DMS79 (cell line): ENCODE measurements at places on chromosomes 12 and 14.

GRCh38 chr12:67916266-67916970 lies 72.8 kb upstream of the IFNG-AS1 start:
- DNase-seq: no peak

GRCh38 chr12:113619202-113619601 lies 147.5 kb upstream of the LHX5 start:
- DNase-seq: no peak

- DNase-seq: no peak
Observed at GRCh38 chr12:52542785-52543318, 10.1 kb downstream of the KRT71 start.

- DNase-seq: no peak
Observed at GRCh38 chr14:22384167-22384549, 204.9 kb downstream of the DAD1 start.

DNA sequence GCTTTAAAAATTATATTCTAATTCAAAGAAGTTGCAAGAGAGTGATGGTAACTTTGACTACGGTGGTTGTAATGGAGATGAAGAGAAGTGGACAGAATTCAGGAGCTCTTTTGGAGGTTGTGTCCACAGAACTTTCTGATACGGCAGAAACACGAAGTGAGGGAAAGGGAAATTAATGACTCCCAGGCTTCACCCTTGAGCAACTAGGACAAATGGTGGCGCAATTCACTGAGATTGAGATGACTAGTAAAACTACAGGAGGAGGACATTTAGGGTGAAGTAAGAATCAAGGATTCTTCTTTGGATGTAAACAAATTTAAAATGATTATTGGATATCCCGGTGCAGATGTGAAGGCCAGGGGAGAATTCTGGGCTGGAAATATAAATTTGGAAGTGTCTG lies 212.6 kb downstream of the PTPRO start:
- no peak for DNase-seq

DNA sequence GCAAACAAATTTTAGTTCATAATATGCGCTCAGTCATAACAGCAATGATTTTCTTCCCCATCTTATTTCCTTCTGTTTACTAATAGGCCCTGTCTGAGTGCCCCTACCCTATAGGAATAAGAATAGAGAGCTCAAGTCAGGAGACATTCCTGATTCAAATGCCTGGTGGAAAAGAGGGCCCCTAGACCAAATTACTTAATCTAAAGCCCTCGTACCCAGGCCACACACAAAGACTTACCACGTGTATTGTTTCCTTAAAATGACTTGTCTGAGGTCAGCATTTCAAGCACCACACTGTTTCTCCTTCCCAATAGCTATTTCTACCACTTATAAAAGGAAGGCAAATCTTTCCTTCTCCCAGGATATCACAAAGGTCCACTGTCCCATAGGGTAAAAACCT lies 314.9 kb upstream of the TMTC1 start:
- no peak for DNase-seq

- no peak for DNase-seq
Observed at GRCh38 chr12:39538679-39539104, 80.9 kb downstream of the ABCD2 start.

DNA sequence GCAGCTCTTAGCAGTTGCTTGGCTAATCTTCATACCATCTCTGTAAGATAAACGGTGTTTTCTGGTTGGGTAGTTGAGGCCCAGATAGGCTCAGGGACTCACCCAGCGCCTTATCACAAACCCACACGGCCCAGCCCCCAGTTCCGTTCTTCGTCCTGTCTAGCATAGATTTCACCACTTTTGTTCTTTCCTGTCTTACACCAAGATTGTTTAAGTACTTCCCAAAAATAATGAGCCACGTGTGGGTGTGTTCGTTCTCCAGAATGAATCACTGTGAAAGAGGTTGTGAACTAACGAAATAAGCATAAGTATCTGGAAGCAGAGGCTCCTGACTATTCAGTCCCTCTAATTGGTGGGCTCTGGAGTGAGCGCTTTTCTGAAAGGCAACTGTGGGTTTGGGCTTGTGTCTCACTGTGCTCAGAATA lies 21.4 kb downstream of the ACVR1B start:
- DNase-seq: no peak

DNA sequence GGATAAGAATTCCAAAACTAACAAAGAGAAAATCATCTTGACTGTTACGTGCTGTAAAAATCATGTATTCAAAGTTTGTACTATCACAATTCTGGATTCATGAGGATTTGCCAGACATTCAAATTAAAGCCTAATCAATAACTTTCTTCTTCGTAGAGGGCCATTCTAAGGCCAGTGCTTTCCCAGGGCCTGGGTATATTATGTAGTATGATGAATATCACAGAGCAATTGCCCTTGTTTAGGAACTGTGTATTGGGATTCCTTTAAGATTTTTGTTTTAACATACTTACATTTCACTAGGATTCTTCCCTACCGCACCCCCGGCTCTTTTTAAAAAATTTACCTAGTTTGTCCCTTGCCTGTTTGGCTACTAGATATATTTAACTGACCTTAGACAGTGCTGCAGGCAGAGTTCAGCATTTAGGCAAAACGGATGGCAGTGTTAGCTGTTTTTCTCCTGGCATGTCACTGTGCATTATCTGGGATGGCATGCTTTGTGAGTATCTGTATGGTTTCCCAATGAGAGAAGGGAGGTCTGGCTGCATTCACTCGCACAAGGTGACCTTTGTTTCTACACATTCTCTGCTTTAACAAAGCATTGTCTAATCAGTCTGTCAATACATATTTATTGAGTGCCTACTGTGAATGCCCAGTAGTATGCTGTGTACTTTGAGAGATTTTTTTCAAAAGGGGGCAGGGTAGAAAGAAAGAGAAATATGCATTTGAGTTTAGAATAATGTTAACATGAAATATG lies 63.3 kb downstream of the ERC1 start:
- DNase-seq: no peak

DNA sequence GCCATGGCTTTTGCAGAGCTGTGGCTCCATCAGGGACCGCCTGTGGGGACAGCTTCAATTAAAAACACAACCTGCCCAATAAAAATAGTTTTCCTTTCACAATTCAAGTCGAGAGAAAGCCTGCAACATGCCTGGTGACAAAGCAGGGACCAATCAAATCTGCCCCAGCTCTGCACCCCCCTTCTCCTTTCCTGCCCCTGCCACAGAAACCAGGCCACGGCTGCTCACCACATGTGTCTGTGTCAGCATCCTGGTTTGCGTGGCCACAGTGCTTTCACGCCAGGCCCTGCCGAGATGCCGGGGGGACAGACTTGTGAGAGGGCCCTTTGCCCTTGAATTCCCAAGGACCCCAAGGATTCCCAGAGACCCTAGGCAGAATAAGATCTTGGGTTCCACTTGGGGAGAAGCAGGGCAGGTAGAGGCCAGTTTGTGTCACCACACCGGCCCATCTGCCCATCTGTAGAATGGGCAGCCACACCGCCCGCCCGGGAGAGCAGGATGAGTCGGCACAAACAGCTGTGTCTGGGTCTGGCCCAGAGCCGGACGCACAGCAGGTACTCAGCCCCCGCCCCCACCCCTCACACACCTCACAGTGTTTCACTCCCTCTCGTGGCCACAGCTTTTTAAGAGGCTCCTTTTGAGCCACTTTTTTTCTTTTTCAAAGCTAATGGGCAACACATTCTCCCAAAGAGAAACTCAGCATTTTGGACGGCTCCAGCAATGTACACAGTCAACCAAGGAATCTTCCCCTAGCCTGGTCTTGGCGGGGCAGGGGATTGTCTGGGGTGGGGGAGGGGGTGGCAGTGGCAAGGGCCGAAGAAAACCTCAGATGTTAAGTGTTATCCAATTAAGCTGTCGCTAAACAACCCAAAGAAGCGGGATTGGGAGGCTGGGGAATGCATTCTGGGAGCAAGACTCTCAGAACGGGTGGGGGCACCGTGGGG lies 41.5 kb downstream of the BCL11B start:
- peak; percentile 35 for DNase-seq

DNA sequence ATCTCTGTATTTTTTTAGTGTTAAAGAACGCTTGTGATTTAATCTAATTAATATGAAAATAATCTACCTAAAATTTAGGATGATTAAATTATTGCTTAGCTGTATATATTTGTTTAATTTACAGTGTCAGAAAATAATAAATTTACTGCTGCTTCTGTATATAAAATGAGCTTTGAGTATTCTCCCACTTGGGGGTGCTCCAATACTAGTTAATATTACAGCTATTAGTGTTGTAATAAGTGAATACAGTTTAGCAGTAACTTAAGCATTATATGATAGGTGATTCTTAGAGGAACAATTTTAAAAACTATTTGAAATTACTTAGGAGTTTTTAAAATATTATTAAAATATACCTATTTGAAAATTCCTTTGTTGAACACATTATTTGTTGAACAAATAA lies 62.2 kb downstream of the PAPOLA start:
- no peak for DNase-seq

DNA sequence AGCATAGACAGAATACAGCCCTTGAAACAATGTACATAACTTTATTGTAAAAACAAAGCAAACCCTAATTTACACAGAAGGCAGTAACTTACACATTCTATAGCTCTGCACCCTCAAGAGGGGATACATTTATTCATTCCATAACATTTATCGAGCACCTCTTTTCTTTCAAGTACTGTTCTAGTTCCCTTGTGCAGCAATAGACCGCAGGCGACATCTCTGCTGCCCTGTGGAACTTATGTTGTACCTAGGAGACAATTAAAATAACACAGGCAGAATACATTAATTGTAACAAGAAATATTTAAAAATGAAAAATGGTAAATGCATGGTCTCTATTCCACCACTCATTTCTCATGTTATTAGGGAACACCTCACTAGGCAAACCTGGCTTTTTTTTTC lies 1.4 kb upstream of the ARHGDIB start:
- DNase-seq: no peak

DNA sequence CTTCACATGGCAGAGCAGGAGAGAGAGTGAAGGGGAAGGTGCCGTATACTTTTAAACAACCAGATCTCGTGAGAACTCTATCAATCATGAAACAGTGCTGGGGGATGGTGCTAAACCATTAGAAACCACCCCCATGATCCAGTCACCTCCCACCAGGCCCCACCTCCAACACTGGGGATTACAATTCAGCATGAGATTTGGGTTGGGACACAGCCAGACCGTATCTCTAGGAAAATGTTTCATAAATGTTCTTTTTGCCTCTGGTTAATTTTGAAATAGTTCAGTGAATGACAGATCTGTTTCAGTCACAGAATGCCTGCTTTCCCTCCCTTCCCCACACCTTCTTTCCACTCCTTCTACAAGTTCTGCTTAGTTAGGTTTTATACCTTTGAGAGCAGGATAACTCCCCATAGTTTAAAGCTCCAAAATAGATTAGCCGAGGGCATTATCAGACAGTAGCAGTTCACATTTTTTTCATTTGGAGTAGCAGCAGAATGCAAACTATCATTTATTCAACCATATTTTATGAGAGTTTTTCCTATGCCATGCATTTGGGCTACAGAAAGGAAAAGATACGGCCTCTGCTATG lies 27.1 kb downstream of the PELI2 start:
- DNase-seq: no peak

DNA sequence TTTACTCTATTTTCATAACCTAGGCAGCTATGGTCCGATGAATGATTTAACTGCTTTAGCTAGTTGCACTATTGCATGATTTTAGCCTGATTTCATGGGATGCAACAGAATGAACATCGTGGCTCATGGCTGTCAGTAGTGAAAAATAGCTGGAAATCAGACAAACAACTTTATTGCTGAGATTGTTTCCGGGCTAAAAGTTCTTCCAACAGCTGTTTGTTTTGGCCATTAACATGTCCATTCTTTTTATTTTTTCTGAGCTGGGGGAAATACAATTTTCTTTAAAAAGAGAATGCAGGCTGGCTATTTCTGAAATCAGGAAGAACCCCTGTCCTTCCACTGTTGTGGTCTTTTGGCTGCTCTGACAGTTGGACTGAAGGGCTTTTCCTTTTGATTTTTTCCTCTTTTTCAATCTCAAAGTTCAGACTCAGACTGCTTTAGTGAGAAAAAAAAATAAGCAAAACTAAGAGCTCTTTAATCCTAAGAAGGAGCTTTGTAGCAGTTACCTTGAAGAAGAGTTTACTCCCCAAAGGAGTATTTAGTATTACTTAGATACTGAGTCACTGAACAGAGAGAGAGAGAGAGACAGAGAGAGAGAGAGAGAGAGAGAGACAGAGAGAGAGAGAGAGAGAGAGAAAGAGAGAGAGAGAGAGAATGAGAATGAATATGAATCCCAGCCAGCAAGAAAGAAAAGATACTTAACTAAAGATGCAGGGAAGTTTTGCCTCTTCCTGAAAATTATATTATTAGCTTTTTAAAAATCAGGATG lies at the start of gene NAV3:
Gene NAV3, plus strand, starts transcription at position 312 of the 769 bp plus-strand sequence. CDS start 568 bp downstream, outside the sequence.
- DNase-seq: no peak

DNA sequence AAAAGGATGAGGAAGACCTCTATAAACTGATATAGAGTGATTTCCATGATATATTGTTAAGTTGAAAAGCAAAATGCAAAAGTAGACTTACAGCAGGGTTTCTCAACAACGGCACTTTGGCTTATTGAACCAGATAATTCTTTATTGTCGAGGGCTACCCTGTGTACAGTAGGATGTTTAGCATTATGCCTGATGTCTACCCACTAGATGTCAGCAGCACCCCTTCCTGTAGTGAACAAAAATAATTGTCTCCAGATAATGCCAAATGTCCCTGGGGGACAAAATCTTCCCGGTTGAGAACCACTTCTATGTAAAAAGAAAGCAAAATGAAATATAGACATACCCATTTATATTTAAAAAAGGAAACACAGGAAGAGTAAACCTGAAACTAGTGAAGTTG lies 32.4 kb downstream of the ABCD2 start:
- no peak for DNase-seq

- no peak for DNase-seq
Observed at GRCh38 chr14:87002776-87003175, 990.2 kb downstream of the GALC start.

GRCh38 chr12:45886685-45887084 lies 103.7 kb downstream of the SCAF11 start:
- DNase-seq: no peak

- DNase-seq: no peak
Observed at GRCh38 chr14:42533476-42533875, 926.8 kb downstream of the LRFN5 start.

DNA sequence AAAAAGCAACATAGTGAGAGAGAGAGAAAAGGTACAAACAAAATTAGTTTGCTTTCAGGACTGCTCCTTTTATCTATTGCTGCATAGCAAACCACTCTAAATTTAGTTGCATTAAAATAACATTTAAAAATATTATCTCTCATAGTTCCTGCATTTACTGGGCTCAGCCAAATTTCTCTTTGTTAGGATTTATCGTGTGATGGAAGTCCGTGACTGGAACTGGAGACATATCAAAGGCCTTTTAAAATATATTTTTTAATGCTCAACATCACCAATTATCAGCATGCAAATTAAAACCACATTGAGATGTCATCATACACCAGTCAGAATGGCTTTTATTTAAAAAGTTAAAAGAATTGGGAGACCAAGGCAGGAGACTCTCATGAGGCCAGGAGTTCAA lies 107.6 kb upstream of the SYT1 start:
- no peak for DNase-seq
